ENCODE measurements at places on chromosomes 1 and 21.

GRCh38 chr1:62301726-62302390 is 17.4 kb downstream of the KANK4 start:
- DNase-seq = no peak

DNA sequence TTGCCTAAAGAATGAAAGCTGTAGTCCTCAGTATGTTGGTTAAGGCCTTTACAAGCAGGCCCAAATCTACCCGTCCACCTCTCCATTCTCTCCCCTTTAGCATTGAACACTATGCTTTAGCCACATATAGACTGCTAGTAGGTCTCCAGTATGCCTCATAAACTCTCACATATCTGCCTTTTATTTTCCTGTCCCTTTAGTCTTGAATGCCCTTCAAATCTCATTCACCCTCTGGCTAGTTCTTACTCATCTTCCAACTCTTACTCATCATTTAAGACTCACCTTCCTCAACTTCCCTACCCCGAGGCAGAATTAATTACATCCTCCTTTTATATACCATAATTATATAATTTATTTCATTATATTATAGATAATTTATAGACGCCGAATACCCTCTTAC is 78.7 kb upstream of the TSPAN2 start:
- no peak for DNase-seq

GRCh38 chr1:22119626-22120468 is 23.1 kb downstream of the WNT4 start:
- no peak for DNase-seq

- no peak for DNase-seq
Measured at GRCh38 chr1:117828201-117828600, 101.2 kb downstream of the GDAP2 start.

DNA sequence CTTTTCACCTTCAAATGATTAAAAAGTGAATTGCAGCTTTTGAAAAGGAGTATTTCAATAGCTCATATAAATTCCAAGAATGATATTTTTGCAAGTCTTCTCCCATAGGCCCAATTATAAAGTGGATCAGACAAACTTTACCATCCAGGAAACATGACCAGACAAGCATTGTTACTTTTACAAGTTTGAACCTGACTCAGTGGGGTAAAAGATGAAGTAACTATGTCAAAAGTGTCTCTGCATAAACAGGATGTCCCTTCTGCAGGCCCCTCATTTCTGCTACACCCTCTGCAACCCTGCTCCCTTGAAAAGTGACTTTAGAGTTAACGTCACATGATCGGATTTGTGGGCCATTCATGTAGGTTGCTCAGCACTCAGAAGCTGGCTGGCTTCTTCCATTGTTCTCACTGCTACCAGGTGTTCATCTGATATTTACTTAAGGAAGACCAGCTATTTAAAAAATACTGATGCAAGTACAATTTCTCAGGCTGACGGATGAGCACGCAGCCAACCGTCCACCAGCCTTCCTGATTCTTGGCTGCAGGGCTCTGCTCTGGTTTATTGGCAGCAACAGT is 32.3 kb downstream of the URB1 start:
- DNase-seq = no peak

GRCh38 chr1:115112496-115113375 is 23.4 kb upstream of the TSPAN2 start:
- DNase-seq = peak; percentile 45

GRCh38 chr1:200386416-200386815 is 23.4 kb downstream of the ZNF281 start:
- no peak for DNase-seq

DNA sequence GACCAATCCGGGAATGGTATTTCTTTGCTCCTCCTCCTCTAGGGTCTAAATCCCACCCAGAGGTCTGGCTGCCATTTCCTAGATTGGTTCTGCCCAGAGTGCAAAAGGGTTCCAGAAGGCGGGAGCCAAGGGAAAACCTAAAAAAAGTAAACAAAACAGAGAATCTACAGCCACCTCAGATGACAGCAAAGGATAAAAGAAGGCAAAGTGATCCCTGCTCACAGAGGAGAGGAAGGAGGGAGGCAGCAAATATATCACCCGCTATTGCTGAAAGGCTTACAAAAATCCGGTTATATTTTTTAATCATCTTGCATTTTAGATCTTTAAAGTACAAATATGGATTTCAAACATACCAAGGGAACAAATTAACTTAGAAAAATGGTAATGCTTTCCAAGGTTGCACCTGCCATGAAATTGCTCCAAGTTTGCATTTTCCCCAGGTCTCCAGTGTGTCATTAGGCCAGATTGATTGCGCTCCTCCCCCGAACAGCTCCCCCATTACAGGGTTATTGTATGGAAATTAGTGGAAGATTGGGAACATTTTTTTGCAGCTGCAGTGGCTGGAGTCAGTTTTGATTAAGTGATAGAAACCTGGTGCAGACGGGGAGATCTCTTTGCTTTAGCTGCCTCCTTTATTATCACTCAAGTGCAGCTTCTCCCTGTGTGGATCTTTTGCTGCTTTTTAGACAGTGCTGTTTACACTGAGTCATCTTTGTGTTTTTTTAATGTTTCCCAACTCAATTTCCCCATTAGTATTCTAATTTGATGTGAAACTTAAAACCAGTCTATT is 280.5 kb upstream of the CAMK1G start:
- DNase-seq = no peak

- DNase-seq = no peak
Measured at GRCh38 chr1:167689567-167689920, 32.2 kb upstream of the MPZL1 start.

GRCh38 chr21:37994211-37994610 is 78.0 kb upstream of the KCNJ6 start:
- no peak for DNase-seq

GRCh38 chr1:70528590-70529333 is 117.7 kb downstream of the CTH start:
- DNase-seq = no peak

DNA sequence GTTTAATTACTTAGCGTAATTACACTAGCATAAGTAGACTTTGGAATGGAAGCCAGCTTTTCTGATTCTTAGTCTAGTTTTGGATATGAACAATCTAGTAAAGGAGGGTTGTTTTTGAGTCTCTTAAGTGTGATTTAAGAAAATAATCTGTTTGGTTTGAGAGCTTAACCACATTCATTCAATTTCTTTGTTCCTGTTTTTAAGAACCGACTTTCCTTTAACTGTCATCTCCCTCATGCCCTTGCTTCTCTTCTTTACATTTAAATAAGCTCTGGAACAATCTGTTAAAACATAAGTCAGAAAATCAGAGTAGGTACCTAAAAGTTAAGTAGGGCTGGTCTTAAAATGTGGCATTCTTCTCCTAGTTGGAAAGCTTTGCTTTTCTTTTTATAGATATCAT is 27.7 kb downstream of the CDC42 start:
- no peak for DNase-seq

- DNase-seq = no peak
Measured at GRCh38 chr1:3436901-3437300, 17.6 kb upstream of the ARHGEF16 start.

DNA sequence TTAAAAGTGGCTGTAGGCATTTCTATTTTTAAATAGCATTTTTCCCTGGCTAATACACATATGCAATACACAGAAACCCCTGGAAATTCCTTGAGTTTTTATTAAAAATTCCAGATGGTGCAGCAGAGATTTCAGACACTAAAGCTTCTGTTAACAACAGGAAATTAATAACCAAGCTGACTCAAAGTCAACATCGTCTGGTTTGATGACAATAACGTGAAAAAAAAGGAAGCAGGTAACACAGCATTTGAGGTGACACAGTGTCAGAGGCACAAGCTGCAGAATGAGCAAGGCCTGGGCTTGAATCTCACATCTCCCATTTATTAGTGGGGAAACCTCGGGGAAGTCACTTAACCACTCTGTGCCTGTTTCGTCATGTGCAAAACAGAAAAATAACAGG is 64.6 kb upstream of the GJB5 start:
- DNase-seq = no peak

DNA sequence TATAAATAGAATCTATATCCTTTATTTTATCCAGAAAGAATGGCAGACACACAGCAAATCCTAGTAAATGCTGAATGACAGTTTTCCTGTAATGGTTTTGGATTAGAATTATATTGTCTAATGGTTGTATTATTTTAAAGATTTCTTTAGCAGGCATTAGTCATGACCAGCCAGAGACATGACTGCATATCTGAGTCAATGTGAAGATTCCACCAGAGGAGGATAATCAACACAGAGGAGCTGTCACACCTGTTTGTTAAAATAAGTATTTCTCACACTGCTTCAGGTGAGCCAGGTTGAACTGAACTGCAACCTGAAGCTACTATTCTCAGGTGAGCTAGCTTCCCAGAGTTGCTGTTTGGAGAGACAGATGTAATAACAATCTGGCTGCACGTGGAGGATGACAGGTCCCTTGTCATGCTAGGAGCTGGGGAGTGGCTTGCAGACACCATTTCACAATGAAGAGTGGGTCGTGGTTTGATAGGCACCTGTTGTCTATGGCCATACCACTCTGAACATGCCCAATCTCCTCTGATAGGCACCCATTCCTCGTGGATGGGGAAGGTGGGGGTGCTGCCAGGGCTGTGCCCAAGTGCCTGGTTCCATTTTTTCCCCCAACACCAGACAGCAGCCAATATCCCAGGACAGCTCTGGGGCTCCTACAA is 94.3 kb downstream of the KCNJ6 start:
- no peak for DNase-seq

DNA sequence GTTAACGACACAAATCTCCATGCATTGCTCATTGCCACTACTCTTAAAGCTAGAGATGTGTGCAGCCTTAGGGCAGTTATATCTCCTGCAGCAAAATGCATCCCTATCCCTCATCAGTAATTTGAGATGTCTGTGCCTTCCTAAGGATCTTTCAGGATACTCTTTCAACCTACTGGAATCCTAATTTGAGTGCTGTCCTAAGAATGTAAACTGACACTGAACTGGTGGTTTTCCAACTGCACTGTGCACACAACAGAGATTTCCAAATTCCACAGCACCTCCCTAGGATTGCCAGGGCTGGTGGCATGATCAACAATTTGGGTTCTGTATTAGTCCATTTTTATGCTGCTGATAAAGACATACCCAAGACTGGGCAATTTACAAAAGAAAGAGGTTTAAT is 193.9 kb downstream of the LTN1 start:
- DNase-seq = no peak

- DNase-seq = no peak
Measured at GRCh38 chr1:7223334-7224080, 438.3 kb downstream of the CAMTA1 start.

- no peak for DNase-seq
Measured at GRCh38 chr1:24920533-24920925, 9.5 kb downstream of the RUNX3 start.

DNA sequence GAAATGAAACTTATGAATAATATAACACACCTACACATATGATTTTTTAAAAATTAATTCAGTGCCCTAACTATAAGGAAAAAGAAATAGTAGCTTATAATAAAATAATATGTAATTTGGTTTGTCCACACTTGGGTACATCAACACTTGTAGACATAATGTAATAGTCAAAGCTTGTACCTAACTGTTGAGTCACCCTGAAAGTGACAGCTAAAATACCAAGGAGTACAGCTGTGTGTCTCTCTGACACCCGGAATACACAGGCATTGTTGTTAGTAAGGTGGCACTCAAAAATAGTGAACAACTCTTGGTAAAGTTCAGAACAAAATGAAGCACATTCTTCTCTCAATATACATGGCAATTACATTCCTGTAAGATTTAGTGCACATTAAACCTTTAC is 243.4 kb downstream of the TRABD2B start:
- DNase-seq = no peak

DNA sequence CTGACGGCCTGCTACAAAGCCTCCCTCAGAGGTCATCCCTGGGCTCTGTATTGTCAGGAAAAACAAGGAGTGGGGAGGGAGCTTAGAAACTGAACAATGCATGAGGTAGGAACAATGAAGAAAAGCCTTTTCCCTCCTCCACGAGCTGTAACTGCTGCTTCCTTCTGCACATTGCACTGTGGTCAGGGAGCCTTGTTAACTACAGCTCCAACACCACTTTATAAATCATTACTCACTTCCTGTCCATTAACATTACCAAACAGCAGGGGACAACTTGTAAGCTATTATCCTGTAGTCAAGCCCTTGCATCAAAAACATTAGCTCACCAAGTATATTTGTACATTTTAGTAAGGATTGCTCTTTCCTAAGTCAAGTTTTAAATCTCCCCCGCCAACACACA is 336.0 kb upstream of the NR5A2 start:
- no peak for DNase-seq

DNA sequence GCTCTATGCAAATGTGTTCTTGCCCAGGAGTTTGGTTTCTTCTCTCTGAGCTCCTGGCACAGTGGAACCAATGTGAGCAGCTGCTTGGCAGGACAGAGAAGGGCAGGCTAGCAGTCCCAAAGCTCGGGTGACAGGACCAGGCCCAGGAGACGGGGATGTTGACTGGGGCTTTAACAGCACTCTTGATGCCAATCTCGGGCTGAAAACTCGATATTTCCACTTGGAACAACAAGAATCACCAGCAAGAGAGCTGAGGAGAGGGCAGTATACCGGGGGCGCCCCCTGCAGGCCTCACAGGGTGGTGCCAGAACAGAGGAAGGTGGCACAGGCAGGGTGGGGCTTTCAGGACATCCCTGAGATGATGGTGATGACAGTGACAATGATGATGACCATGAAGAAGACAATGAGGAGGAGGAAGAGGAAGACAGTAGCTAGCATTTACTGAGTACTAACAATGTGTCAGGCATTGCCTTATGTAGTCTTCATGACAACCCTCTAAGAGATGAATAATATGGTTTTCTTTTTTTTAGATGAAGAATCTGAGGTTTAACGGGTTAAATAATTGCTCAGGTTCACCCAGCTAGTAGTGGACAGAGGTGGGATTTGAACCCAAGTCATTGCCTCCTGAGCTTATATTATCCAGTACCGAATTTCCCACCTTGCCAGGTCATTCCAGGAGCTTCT is 2.7 kb upstream of the KCNJ9 start:
- DNase-seq = peak; percentile 20

DNA sequence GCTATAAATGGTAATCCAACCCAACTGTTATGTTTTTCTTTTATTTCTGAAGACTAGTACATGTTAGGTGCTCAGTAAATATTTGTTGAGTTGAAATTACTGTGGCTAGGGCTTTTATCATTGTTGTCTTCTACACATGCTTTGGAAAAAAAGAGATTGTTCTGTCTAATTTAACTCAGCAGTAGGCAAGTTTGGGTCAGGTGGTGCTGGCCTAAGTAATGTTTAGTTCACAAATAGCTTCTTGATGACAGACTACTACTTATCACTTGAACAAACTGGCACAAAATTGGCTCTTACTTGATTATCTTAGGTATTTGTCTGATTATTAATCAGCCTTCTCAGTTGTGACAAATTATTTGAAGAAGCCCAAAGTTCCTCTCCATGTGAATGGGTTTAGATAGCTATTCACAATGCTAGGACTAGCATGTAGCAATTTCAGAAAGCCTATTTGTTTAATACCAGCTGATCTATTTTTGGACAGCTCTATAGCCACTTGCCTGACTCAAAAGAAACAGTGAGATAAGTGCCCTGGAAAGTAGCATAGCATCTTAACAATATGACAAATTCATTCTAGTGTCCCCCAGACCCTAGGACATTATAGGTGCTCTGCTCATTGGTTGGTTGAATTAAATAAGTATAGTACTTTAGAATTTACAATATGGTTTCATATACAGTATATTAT is 32.6 kb downstream of the TMEM200B start:
- no peak for DNase-seq

GRCh38 chr1:110700767-110701166 is 26.0 kb upstream of the KCNA3 start:
- no peak for DNase-seq

- DNase-seq = no peak
Measured at GRCh38 chr1:192595299-192595698, 19.7 kb downstream of the RGS1 start.
